ENCODE measurements at places on chromosomes 7 and 10.

- DNase-seq, result no peak
Measured at GRCh38 chr7:35866186-35866585, 65.3 kb downstream of the SEPTIN7 start.

DNA sequence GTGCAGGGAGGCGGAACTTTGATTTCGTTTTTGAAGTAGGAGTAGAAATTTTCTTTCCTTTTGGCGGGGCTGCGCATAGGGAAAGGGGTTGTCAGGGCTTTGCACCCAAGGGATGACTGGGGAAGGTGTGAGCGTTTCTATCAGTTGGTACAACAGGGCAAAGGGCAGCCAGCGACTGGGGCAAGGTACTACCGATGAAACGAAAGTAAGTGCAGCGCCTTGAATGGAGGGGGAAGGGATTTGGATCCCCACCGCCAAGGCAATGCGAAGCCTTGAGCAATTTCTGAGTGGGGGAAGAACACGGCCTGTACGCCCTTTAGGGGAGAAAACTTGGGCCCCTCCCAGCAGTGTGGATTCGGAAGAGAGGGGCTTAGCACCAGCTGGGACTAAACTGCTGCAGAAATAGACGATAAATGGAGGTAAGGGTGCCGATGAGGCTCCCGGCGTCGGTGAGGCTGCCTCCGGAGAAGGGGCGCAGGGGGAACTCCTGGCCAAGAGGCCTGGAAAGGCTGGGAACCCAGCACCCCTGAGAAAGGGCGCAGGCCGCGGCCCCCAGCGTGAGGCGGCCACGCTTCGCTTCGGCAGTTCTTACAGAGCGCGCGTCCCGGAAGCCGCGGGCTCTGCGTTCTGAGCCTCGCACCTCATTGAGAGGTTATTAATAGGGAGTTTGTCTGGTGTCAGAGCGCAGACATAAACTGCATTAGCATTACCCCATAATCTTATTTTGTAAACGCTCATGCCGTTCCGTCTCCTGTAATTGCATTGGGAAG, 10.0 kb upstream of the TLX1 start:
- DNase-seq, result no peak

DNA sequence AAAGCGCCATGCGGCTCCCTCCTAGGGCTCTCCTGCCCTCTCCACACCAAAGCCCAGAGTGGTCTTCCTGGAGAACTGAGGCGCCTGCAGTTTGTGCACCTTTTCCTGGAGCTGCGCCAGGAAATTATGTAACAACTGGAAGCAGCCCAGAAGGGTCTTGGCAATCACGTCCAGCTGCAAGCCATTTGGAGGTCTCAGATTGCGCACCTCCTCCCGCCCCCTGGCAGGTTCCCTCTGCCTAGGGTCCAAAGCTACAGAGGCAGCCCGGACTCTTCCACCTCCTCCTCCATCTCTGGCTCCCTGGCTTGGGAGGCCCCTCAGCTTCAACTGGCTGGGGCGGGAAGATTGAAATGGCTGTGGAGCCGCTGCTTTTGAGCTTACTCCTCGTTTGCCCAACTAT, 34.0 kb upstream of the SFTPD start:
- no peak for DNase-seq

GRCh38 chr10:122018951-122019413, 30.0 kb downstream of the TACC2 start:
- no peak for DNase-seq

- DNase-seq, result no peak
Measured at GRCh38 chr7:1229202-1229947, 3.3 kb upstream of the UNCX start.

- no peak for DNase-seq
Measured at GRCh38 chr10:97032624-97033023, 153.1 kb downstream of the SLIT1 start.

GRCh38 chr10:119418362-119418761, 124.2 kb downstream of the RGS10 start:
- DNase-seq, result no peak

- DNase-seq, result no peak
Measured at GRCh38 chr10:84478151-84478550, 149.8 kb downstream of the CCSER2 start.

DNA sequence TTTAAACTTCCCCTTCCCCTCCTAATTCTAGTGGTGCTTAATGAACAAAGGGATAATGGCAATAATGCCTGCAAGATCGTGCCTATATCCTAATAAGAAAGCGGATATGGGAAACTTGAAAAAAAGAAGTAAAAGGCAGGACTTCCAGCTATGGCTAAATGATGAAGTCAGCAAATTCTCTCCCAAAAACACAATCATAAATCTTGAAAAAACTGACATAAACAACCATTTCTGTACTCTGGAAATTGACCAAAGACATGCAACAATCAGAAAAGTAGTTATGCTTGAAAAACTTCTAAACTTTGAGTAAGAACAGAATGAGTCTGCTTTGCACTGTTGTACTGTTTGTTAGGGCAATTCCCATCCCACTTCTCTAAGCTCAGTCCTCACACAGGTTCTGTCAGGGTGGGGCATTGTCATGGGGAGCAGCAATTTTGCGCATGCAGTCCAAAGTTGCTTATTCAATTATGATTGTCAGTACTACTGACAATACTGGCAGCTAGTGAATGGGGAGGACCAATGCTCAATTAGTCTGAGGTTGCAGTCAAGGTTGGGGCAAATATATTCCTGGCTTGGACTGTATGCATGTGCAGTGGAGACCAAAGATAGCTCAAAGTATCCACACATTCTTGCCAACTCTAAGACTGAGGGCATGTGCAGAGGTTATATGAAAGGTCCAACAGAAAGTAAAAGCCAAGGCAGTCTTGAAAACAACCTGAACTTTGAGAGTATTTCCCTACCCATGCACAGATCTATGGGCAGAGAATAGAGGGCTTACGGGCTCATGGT, 34.1 kb upstream of the ARHGAP22 start:
- no peak for DNase-seq

GRCh38 chr7:143381427-143382125, 431 bp downstream of the ZYX start:
- peak; percentile 96 for DNase-seq

- no peak for DNase-seq
Measured at GRCh38 chr7:48252995-48253394, 81.7 kb downstream of the ABCA13 start.

DNA sequence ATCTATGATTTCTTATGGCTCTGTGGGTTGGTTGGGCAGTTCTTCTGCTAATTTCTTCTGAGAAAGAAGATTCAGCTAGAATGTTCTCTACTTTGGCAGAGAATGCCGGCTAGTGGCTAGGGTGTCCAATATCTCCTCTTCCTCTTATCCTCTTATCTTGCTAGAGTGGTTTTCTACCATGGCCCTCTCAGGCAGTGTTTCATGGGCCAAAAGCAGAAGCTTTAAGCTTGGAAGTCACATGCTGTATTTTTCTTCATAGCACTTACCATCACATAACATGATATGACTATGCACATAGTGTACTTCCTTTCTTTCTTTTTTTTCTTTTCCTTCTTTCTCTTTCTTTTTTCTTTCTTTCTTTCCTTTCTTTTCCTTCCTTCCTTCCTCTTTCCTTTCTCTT, 140.0 kb downstream of the ITGB8 start:
- no peak for DNase-seq

DNA sequence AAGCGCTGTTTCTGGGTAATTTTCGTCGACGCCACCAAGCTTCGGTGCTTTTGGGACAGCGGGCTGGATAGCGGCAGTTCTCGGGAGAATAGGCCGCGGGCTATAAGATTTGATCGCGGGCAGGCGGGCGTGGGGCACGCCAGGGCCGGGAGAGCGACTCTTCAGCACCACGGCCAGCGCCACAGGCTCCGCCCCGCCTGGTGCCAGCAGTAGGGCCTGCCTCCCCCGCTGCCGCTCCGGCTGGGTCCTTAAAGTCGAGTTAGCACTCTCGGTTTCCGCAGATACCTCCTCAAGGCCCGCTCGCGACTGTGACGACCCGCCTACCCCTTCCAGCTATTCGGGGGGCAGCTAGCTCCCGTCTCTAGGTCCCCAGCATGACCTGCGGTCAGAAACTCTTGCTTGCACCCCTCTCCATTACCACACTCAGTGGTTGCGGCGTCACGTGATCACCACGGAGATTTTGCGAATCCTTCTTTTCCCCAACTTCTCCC, 9.4 kb downstream of the NXPH1 start:
- DNase-seq, result peak; percentile 87

GRCh38 chr10:33271969-33272583, 62.4 kb downstream of the NRP1 start:
- no peak for DNase-seq

- DNase-seq, result no peak
Measured at GRCh38 chr10:8346861-8347260, 292.4 kb downstream of the GATA3 start.

DNA sequence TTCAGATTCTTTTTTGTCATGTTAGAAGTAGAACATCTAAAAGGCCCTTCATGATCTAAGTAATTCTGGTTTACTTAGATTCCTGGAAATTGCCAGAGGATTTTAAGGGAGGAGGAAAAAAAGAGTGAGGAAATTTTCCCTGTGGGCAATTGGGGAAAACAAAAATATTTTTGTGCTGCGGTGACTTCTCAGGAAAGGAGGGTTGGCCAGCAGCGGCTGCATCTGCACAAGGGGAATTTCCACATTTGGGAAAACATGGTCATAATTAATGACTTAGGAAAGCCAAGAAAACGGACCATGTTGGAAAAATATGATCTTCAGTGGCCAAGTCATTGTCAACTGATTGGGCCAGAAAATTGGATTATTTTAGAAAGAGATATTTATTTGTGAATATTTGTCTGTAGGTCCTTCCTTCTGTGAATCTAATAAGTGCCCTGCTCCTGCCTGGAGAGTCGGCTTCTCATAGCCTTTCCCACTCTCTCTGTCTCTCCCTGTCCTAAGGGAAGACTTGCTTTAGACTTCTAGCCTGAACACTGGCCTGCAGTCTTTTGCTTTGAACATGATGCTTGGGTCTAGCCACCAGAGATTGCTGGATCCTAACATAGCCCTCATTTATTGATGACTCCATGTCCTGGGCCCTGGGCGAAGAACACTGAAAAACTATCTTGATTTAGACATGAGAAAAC, 124.2 kb upstream of the MKLN1 start:
- no peak for DNase-seq
